ENCODE measurements at places on chromosomes 16 and 17. TPM values are rescaled to one million over a fixed set of nuclear protein-coding genes. Genes with fewer than 3 reads are reported as not detected.

The CDC6 gene
- 38.9 TPM for total RNA-seq

The HOXB1 gene
- not detected for total RNA-seq

The VAC14 gene
- 33.9 TPM for total RNA-seq

The SMPD3 gene
- total RNA-seq, result not detected

The CACNG1 gene
- total RNA-seq, result not detected

The VPS9D1 gene
- total RNA-seq, result 3.5 TPM

The TXNDC17 gene
- total RNA-seq, result 340 TPM

The MT1G gene
- total RNA-seq, result 13.5 TPM

The NOS2 gene
- total RNA-seq, result 18.9 TPM

The FBXO39 gene
- not detected for total RNA-seq

The MYO1D gene
- 21.6 TPM for total RNA-seq

The TIMP2 gene
- 115 TPM for total RNA-seq

The ZNF205 gene
- 9.3 TPM for total RNA-seq

The CCL3 gene
- 0.96 TPM for total RNA-seq

The TMED6 gene
- not detected for total RNA-seq

The ZP2 gene
- total RNA-seq, result not detected

The CRYM gene
- 0.10 TPM for total RNA-seq

The OTOP2 gene
- total RNA-seq, result not detected

The KRTAP9-8 gene
- total RNA-seq, result not detected

The KRT32 gene
- total RNA-seq, result not detected

The KRT14 gene
- not detected for total RNA-seq

The KRTAP4-5 gene
- not detected for total RNA-seq

The GNPTG gene
- 27.8 TPM for total RNA-seq

The IRX5 gene
- total RNA-seq, result 4.3 TPM
